Hematopoietic multipotent progenitor cell treated with erythropoietin and hydrocortisone succinate and interleukin-3 and kit ligand, for 4 days (in vitro differentiated cells): ENCODE measurements at places on chromosomes 5 and 9.

DNA sequence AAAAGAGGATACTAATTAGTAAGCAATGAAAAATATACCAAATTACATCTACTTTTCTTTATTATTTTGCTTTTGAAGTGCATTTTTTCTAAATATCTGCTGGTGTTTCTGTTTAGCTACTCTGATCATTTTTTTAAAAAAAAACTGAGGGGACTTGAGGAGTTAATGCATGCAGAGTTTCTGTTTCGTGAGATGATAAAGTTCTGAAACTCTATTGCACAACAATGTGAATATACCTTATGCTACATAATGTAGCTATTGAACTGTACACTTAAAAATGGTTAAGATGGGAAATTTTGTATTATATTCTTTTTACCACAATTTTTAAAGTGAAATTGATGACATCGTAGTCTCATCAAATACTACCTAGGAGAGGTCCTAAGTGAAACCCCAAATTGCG, 288.3 kb upstream of the NR4A3 start:
- DNase-seq = no peak

DNA sequence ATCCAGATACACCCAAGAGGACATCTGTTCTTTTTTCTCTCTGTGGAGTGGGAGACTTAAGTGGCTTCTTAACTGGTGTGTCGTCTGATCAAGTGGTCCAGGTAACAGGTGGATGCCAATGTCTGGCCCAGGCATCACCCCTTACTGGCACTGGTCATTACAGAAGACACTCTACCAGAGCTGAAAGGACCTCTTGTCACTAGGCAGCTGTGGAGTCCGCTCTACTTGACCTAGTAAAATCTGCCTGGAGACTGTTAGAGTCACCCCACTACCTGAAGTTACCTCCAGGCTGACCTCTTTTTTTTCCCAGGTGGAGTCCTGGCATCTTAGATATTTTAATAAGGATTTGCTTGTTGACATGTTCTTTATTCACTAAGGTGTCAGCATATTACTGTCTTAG, 22.5 kb downstream of the FXN start:
- DNase-seq = no peak

DNA sequence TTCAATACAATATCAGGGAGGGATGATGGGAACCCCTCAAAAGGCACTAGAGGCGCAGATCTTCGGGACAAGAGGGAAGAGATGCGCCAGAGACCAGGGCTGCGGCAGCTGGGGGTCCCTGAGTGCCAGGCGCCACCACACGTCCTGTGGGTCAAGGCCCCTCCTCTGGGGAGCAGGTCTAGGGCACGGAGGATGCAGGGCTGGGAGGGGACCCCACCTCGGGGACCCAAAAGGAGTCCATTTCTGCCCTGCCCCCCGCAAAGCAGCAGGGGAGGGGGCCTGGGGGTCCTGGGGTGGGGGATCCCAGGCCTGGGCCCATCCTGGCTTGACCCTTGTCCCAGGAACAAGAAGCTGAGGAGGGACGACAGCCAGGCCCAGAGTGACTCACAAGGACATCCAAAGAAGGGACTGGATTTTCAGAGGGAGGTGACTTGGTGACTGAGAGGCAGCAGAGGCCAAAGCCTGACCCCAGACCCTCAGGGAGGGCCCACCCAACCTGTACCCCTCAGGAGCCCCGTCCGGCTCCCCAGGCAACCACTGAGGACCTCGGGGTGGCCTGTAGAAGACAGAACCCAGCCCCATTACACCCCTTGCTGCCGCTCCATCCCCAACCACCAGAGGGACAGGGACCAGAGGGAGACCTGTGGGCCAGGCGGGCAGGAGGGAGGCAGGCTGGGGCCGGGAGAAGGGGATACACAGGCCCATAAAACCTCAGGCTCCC, 54.2 kb downstream of the LRSAM1 start:
- DNase-seq = peak; percentile 76

GRCh38 chr5:1320436-1321344, 24.2 kb downstream of the CLPTM1L start:
- DNase-seq = no peak

DNA sequence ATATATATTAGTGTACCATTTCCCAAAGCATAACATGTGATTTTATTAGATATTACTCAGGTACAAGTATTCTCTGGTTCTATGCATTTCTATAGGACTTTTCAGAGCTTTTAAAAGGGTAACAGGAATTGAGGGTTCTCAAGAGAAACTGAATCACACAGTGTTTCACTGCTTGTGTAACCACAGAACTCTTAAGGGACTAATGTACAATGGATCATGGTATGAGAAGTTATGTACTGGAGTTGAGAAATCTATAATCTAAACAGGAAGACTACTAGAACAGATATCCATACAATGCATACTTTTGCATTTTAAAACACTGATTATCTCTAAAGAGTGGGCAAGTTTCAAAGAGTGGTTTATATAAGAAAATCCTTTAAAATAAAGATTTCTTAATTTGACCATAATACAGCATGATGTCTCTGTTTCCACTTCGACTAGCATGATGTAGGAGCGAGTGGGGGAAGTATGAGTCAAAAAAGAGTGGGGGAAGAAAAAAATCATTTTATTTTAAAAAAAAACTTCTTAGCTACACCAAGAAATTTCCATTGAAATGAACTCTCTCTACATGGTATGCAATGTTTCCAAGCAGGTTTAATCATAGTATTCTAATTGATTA, 183.5 kb downstream of the RFX3 start:
- no peak for DNase-seq

DNA sequence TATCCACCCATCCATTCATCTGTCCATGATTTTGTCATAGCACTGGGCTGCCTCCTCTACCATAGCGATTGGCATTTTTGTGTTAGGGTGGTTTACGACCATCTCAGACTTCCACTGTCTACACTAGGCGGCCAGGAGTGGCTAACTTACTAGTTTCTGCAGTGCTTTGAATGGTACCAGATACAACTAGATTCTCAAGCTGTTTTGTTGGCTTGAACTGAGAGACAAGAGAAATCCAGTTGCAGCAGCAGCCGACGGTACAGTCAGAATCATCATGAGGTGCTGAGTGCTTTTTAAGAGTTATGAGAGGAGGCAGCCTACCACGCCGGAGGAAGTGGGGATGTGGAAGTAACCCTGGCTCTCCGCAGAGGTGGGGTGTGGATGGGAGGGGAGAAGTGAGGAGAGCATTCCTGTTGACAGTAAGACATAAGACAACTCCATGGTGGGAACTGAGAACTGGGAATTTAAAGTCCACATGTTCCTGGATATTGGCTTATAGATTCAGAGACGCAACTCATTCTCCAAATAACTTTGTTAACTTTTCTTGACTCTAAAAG, 27.9 kb downstream of the COL5A1 start:
- DNase-seq = no peak

DNA sequence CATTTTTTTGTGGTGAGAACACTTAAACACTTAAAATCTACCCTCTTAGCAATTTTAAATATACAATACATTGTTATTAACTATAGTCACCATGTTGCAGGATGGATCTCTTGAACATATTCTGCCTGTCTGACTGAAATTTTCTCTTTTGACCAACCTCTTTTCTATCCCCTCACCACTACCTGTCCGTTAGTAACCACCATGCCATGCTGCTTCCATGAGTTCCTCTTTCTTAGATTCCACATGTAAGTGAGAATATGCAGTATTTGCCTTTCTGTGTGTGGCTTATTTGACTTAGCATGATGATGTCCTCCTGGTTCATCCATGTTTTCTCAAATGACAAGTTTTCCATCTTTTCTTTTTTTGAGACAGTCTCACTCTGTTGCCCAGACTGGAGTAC, 48.5 kb upstream of the NAA35 start:
- DNase-seq = peak; percentile 67

DNA sequence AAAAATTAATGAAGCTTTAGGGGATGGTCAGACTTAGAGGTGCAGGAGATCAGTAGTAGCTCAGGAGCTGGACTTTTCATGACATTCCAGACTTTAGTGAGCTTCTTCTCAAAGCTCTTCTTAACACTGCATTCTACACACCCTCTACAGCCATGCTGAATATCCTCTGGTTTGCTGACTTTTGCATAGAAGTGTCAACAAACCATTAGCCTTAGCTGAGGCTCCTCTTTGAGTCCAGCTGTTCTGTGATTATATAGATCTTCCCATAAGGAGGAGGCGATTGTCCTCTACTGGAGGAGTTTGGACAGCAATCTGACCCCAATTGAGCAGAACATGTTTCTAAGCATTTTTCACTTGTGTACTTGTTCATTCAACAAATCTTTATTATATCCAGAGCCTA, 75.0 kb upstream of the RUSC2 start:
- no peak for DNase-seq

GRCh38 chr5:161420521-161420920, 126.0 kb downstream of the GABRB2 start:
- no peak for DNase-seq

GRCh38 chr5:72076621-72077300, 30.5 kb upstream of the MAP1B start:
- DNase-seq = no peak

DNA sequence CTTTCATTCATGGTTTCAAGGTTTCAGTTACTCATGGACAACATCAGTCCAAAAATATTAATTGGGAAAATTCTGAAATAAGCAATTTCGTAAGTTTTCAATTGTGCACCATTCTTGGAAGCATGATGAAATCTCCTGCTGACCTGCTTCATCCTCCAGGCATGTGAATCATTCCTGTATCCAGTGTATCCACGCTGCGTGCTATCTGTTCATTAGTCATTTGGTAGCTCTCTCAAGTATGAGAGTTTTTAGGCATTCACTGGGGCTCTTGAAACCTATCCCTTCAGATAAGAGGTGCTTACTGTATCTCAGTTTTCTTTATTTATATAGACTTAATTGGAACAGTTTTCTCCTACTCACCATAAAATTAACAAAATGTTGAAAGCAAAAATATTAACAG, 293.0 kb downstream of the CDH12 start:
- no peak for DNase-seq

- no peak for DNase-seq
Observed at GRCh38 chr5:61964201-61964600, 341.8 kb upstream of the KIF2A start.

DNA sequence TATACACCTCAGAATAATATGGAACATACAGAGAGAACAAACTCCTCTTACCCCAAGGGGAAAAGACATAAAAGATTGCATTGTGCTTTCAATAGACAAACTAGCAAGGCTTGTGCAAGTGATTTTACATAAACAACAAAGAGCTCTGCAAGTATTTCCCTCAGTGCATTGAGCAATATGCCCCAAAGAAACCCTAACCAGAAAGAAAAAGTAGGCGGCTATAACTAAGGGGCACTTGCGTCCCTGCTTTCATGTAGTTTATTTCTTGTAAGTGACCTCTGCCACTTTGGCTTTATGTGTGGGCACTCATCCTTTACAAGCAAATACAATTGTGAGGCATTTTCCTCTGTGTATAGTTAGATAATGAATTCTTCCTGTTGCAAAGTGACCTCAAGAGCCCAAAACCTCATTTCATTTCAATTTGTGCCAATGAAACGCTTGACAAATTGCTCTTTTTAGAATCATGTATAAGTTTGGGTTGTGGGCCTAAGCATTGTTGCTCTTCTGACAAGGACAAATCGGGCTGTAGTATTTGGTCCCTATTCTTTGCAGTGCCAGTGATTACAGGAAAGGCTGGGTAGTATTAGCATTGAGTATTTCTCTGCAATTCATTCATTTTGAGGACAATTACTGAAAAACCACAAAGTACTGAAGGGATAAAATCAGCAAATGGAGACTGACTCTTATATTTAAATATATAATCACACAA, 282.2 kb downstream of the DTWD2 start:
- DNase-seq = no peak

DNA sequence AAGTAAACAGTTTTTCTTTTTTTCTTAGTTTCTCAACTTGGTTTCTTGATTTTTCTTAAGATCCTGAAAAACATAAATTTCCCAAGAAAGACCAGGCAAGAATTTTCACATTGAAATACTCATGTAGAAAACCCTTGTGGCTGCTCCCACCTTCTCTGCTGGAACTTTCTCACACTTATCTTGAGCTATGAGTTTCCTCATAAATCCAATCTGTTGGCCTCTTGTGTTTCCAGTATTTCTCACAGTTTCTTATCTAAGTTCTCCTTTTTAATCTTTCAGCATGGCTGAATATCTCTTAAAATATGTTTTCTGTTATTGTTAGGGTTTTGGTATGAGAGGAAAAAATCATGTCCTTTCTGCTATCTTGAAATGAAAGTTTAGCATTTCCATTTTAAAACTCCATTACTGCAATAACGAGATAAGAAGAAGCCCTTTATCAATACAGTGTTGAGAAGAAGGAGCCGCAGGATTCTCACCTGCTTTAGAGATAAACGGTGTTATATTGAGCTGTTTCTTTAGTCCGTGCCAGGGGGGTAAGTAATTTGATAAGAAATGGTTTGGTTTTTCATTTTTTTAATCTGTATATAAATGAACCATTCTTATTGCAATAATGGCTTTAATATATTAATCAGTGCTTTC, 89.3 kb downstream of the ALDH1A1 start:
- peak; percentile 18 for DNase-seq

DNA sequence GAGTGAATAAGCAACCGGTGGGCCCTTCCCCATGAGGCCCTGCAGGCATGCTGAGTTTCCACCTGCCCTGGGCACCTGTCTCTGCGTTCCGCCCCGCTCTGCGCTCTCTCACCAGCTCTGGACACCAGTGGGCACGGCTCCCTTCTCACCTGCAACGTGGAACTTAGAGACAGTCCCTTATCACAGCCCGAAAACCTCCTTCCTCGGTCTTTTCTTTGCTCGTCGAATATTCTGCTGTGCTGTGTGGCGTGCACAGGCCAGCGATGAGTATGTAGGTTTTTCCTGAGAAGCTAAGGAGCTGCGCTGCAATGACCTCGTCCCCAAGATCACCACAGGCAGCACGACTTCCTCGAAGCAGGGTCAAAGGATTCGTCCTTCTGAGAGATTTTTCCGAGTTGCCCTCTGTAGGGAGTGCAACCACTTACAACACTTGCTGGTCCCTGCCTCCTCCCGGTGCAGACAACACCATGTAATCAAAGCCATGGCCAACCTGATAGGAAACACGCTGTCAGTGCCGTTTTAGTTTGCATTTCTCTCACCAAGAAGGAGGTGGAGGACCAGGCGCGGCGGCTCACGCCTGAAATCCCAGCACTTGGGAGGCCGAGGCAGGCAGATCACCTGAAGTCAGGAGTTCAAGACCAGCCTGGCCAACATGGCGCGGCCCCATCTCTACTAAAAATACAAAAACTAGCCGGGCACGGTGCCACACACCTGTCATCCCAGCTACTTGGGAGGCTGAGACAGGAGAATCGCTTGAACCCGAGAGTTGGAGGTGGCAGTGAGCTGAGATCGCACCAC, 27.2 kb upstream of the NOTCH1 start:
- DNase-seq = no peak

GRCh38 chr5:29240379-29240778, 1953.1 kb upstream of the CDH6 start:
- DNase-seq = no peak
